Muscle of leg (tissue), 16 donors: ENCODE measurements at places on chromosomes 7 and 10.

DNA sequence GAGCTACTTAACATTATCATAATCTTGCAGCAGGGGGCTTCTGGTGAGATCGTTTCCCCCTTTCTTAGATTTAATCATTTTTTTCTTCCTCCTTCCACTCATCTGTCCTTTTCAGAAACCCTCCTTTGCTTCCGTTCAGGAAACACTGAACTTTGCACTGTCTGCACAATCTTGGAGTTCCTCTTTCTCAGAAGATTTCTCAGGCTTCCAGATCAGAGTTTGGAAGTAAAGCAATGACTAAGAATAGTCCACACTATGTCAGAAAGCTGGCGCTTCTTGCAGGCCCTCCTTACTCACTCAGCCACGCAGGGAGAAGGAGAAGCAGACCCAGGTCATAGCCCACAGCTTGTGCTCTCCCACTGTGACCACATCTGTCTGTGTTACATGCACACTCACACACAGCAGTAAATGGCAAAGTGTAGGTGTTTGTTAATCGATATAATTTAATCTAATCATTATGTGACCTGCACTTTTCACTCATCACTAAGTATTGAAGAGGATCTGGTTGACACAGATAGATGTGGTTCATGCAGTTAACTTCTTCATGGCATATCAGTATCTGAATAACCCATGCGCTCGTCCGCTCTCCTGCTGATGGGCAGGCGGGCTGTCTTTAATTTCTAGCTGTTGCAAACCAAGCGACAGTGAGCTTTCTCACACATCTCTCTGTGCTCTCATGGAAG is 30.2 kb downstream of the ALOX5 start:
- no peak overlapping the region for H3K27ac ChIP-seq
- H3K4me1 ChIP-seq = no peaks in the 10 kb centered on the region
- no peaks in the 10 kb centered on the region for H3K36me3 ChIP-seq
- no peak overlapping the region for H3K4me3 ChIP-seq

DNA sequence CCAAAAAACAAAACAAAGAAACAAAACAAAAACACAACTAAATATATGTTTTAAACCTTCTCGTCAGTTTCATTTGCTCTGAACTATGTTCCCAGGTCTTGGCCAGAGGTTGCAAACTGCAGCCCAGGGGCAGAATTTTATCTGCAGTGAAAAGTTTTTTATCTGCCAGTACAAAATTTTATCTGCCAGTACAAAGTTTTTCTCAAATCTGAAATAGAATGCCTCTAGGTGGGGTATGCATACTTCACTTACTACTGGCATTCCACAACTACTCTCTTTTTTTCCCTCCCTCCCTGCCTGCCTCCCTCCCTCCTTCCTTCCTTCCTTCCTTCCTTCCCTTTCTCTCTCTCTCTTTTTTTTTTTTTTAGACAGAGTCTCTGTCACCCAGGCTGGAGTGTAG is 9.4 kb upstream of the CLDN3 start:
- H3K27me3 ChIP-seq = peaks cover 2% of the 10 kb centered on the region
- H3K4me3 ChIP-seq = no peak overlapping the region
- H3K4me1 ChIP-seq = no peaks in the 10 kb centered on the region
- no peak overlapping the region for H3K27ac ChIP-seq

- H3K27me3 ChIP-seq = no peaks in the 10 kb centered on the region
- no peak overlapping the region for H3K27ac ChIP-seq
- peaks cover 12% of the 10 kb centered on the region for H3K4me1 ChIP-seq
- no peaks in the 10 kb centered on the region for H3K36me3 ChIP-seq
- DNase-seq = peak; percentile 65
These were observed 9.0 kb upstream of the POR start for GRCh38 chr7:75905785-75906604.

DNA sequence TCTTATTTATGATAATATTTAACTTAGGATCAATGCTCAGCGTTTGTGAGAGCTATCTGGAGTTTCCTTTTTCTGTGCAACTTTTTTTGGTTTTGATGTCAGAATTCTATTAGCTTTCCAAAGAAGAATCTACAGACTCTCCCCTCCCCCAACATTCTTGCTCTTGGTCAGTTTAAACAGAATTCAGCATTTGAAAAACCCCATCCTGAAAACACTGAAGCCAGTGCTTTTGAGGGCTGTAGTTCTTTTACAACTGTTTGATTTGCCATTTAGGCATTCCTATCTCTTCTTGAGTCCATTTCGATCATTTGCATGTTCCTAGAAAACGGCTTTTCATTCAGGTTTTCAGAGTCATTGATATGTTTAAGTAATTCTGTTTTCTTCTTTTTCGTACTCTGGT is 15.6 kb upstream of the CXCL12 start:
- no peak overlapping the region for H3K27ac ChIP-seq
- H3K4me3 ChIP-seq = no peak overlapping the region
- no peaks in the 10 kb centered on the region for H3K36me3 ChIP-seq
- DNase-seq = no peak

DNA sequence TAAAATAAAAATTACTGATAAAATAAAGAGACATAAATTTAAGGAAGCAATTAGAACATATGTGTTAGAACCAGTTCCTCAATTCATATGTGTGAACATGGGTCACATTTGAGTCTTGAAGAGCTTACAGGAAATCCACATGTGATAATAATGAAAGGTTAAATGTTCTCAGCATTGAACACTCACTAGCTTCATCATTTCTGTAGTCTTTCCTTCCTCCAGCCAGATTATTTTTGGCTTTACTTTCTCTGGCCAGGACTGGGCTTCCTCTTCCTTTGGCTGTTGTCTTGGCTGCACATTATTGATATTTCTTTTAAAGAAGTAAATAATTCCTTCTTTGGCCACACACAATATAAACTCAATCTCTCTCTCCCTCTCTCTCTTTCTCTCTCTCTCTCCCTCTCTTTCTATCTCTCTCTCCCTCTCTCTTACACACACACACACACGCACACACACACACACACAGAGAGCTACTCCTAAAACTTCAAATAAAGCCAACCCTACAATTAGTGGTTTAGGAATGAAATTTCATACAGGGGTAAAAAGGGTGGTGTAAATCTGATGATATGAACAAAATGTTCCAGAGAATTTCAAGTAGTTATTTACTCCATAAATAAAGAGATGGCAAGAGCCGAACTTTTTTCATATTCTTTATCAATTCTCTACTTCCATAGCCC is 171.2 kb downstream of the REEP3 start:
- H3K27me3 ChIP-seq = no peaks in the 10 kb centered on the region
- H3K4me3 ChIP-seq = no peak overlapping the region
- no peaks in the 10 kb centered on the region for H3K36me3 ChIP-seq
- peak overlapping the region; percentile 24 for H3K27ac ChIP-seq
- peak; percentile 97 for DNase-seq

GRCh38 chr7:87853237-87853864 is 22.8 kb downstream of the SLC25A40 start:
- peaks cover 18% of the 10 kb centered on the region for H3K36me3 ChIP-seq
- no peak overlapping the region for H3K4me3 ChIP-seq
- no peak for DNase-seq
- no peak overlapping the region for H3K27ac ChIP-seq

GRCh38 chr7:70595755-70596597 is 536.0 kb upstream of the GALNT17 start:
- no peak overlapping the region for H3K27ac ChIP-seq
- no peaks in the 10 kb centered on the region for H3K36me3 ChIP-seq
- peaks cover 28% of the 10 kb centered on the region for H3K27me3 ChIP-seq
- peaks cover 8% of the 10 kb centered on the region for H3K4me1 ChIP-seq
- no peak for DNase-seq
